ENCODE measurements at places on chromosomes 1 and 21. TPM values are rescaled to one million over a fixed set of nuclear protein-coding genes. Genes with fewer than 3 reads are reported as not detected.

DNA sequence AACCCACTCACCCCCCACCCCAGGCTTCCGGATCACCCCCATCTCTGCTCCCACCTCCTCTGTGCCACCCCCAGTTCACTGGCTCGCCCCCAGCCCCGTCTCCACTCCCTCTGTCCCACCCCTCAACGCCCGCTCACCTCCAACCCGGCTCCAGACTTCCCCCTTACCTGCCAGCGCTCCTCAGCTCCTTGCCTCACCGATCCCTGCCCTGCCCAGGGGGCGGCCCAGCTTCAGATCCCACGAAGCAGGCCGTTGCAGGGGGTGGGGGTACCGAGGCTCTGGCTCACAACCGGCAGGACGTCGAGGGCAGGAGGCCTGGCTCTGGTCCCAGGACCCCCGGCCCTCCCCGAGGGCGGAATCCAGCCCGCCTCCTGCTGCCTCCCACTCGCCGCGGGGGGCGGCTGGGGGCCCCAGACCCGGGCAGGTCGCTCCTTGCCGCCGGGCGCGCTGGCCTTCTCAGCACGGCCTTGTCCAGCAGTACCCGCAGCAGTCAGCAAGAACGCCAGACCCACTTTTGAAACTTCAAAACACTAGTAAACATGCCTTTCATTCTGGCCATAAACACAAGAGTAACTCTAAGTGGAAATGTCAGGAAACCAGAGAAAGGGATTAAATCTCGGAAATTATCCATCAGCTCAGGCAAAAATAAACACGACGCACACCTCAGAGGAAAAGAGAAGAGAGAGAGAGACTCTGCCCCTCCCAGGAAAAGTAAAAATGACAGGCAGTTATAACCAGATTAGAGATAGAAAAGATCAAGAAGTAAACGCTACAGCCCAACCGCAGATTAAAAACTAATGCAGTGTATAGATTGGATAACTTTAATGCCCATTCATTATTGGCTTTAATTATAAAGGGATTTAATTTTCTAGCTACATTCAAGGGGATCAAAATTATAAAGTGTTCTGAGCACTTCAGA lies 1.0 kb upstream of the FAM89A start:
- no peak overlapping the region for H3K27ac ChIP-seq
- H3K27me3 ChIP-seq: no peaks in the 10 kb centered on the region
- no peaks in the 10 kb centered on the region for H3K36me3 ChIP-seq
- DNase-seq: no peak
- H3K4me1 ChIP-seq: peaks cover 28% of the 10 kb centered on the region
- peak overlapping the region; percentile 66 for H3K4me3 ChIP-seq

DNA sequence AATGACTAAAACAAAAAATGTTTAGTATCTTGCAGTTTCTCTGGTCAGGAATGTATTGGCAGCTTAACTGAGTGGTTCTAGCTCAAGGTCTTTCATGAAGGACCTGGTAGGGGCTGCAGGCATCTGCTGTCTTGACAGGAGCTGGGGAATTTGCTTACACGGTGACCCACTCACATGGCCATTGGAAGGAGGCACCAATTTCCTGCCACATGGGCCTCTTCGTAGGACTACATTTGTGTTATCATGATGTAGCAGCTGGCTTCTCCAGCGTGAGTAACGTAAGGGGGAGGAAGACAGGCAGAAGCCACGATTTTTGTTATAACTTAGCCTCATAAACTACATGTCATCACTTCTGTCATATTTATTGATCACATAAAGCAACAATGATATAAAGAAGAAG lies 376.3 kb downstream of the AMY1C start:
- no peaks in the 10 kb centered on the region for H3K36me3 ChIP-seq
- no peaks in the 10 kb centered on the region for H3K27me3 ChIP-seq
- DNase-seq: no peak
- H3K4me1 ChIP-seq: no peaks in the 10 kb centered on the region

DNA sequence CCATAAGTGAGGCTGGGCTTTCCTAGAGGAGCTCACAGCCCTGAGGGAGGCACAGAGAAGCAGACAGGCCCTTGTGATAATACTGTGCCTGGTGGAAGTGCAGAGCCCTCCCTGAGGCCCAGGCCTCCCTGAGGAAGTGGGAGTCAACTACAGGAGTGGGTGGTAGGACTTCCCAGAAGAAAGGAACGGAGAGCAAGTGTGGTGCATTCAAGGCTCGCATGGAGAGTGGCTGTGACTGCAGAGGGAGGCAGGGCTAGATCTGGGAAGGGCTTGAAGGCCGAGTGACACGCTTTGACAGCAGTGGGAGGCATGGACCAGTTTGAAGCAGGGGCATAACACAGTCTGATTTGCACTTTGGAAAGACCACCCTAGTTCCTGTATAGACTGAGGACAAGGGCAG lies 37.3 kb downstream of the AZIN2 start:
- H3K27me3 ChIP-seq: no peaks in the 10 kb centered on the region
- no peaks in the 10 kb centered on the region for H3K4me1 ChIP-seq
- no peak overlapping the region for H3K4me3 ChIP-seq
- no peak overlapping the region for H3K27ac ChIP-seq
- DNase-seq: no peak
- H3K36me3 ChIP-seq: no peaks in the 10 kb centered on the region

GRCh38 chr1:193705554-193705981 lies 519.2 kb upstream of the B3GALT2 start:
- no peaks in the 10 kb centered on the region for H3K4me1 ChIP-seq
- H3K27ac ChIP-seq: no peak overlapping the region
- H3K4me3 ChIP-seq: no peak overlapping the region
- no peak for DNase-seq
- H3K36me3 ChIP-seq: no peaks in the 10 kb centered on the region

GRCh38 chr21:35575280-35575915 lies 484.9 kb downstream of the SETD4 start:
- no peaks in the 10 kb centered on the region for H3K4me1 ChIP-seq
- no peak overlapping the region for H3K27ac ChIP-seq
- no peak overlapping the region for H3K4me3 ChIP-seq
- no peaks in the 10 kb centered on the region for H3K27me3 ChIP-seq
- no peaks in the 10 kb centered on the region for H3K36me3 ChIP-seq

DNA sequence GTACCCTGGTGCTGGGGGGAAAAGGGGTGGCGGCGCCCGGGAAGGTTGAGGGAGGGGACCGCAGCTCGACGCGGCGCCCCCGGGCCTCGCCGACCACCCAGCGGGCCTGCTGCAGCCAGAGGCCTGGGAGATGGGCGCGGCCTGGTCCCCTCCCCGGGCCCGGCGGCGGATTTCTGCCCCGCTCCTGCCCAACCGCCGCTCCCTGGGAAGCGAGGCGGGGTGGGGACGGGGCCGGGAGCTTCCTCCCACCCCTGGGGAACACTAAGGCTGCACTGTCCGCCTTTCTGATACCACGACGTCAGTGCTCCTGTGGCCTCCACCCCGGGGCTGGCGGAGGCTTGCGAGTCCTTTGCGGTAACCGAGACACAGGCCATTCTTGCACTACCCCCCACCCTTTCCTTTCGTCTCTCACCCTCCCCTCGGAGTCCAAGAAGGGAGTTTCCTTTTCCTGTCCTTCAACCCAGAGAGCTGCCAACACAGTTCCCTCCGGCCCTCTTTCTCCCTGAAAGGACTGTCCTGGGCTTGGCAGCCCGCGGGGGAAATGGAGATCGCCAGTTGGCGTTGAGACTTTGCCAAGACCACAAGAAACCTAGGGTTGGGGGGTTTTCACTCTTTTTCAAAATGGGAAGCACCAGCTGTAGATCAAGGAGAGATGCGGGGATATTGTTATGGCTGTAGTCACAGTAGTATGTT lies 742 bp downstream of the SH3GLB1 start:
- DNase-seq: peak; percentile 53
- peak overlapping the region; percentile 90 for H3K27ac ChIP-seq
- H3K36me3 ChIP-seq: no peaks in the 10 kb centered on the region
- peaks cover 32% of the 10 kb centered on the region for H3K4me1 ChIP-seq

- no peaks in the 10 kb centered on the region for H3K36me3 ChIP-seq
- no peaks in the 10 kb centered on the region for H3K27me3 ChIP-seq
- no peak for DNase-seq
- H3K27ac ChIP-seq: no peak overlapping the region
- no peaks in the 10 kb centered on the region for H3K4me1 ChIP-seq
- H3K4me3 ChIP-seq: no peak overlapping the region
Measured at GRCh38 chr1:86105533-86105866, 51.1 kb downstream of the COL24A1 start.

- no peak overlapping the region for H3K27ac ChIP-seq
- H3K4me1 ChIP-seq: peaks cover 16% of the 10 kb centered on the region
- DNase-seq: no peak
- no peaks in the 10 kb centered on the region for H3K27me3 ChIP-seq
- H3K36me3 ChIP-seq: no peaks in the 10 kb centered on the region
Measured at GRCh38 chr1:117569856-117570255, 36.0 kb upstream of the TENT5C start.

- no peak for DNase-seq
- H3K36me3 ChIP-seq: no peaks in the 10 kb centered on the region
- no peaks in the 10 kb centered on the region for H3K27me3 ChIP-seq
- no peak overlapping the region for H3K27ac ChIP-seq
- no peak overlapping the region for H3K4me3 ChIP-seq
Measured at GRCh38 chr21:43602266-43603232, 56.7 kb downstream of the HSF2BP start.

DNA sequence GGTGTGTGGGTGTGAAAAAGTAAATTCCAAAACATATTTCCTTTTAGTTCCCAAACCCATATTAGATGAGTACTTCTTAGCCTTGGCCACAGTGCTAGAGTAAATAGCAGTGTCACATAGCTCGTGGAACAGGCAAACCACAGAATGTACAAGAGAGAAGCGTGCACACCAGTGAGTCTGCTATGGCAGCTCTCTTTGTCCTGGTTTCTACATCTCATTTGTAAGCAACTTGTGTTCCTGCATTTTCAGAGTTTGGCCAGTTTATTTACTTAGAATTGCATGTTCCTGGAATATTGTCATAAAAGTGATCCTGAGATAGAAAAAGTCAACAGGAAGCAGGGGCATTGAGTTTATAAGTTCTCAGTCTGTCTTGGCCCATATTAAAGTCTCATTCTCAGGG lies 142.1 kb downstream of the DHRS3 start:
- no peak overlapping the region for H3K4me3 ChIP-seq
- H3K27ac ChIP-seq: peak overlapping the region; percentile 32
- H3K4me1 ChIP-seq: peaks cover 100% of the 10 kb centered on the region
- no peaks in the 10 kb centered on the region for H3K27me3 ChIP-seq
- no peak for DNase-seq

GRCh38 chr1:106290805-106291501 lies 765.5 kb upstream of the PRMT6 start:
- no peak overlapping the region for H3K4me3 ChIP-seq
- H3K27me3 ChIP-seq: no peaks in the 10 kb centered on the region
- no peak overlapping the region for H3K27ac ChIP-seq
- H3K36me3 ChIP-seq: no peaks in the 10 kb centered on the region

DNA sequence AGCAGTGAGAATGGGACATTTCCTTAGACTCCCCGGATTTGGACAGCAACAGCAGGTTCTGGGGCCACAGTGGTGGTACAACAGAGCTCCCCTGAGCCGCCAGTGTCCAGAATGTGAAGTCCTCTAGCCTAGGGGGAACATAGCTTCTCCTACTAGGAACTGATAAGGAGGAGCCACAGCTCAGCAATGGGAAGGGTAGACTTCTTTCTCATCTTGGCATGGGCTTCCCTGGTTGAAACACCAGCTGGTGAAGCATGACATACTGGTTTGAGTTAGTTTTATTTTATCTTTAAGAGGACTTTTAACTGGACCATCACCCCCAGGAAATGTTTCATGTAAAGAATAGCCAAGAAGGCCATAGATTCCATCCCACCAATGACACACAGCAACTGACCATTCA lies 68.4 kb downstream of the KCNJ15 start:
- peaks cover 21% of the 10 kb centered on the region for H3K4me1 ChIP-seq
- no peaks in the 10 kb centered on the region for H3K36me3 ChIP-seq
- H3K4me3 ChIP-seq: no peak overlapping the region
- no peaks in the 10 kb centered on the region for H3K27me3 ChIP-seq

DNA sequence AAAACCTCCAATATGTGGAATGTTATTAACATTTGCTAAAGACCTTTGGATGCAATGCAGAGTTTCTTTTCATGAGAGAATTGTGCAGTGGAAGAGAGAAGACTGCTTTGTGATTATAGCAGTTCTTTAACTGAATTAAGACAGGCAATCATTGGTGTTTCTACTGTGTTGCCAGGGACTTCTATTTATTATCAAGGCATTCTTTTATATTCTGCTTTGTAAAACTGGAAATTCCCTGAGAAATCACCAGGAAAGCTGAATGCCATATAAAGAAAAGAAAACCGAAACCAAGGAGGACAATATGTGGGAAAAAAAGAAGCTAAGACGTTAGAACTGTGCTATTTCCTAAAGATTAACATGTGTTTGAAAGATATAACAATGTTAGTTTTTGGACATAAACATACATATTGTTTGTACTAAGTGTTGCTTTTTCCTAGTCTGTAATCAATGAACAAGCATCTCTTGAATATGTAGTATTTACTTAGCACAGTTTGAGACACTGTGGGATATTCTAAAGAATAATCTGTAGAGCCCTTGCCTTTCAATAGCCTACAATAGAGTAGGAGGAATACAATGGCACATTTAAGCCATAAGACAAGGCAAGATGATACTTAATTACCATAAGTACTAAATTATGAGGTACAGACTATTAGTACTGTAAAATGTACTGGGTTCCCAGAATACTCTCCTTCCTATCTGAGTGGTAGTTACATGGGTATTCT lies 47.1 kb downstream of the EXTL2 start:
- no peak for DNase-seq
- H3K36me3 ChIP-seq: no peaks in the 10 kb centered on the region
- no peak overlapping the region for H3K27ac ChIP-seq
- no peak overlapping the region for H3K4me3 ChIP-seq

- no peaks in the 10 kb centered on the region for H3K27me3 ChIP-seq
- peak overlapping the region; percentile 57 for H3K4me3 ChIP-seq
- H3K36me3 ChIP-seq: peaks cover 6% of the 10 kb centered on the region
- peaks cover 89% of the 10 kb centered on the region for H3K4me1 ChIP-seq
- peak; percentile 86 for DNase-seq
Measured at GRCh38 chr1:198656500-198656932, 17.7 kb downstream of the PTPRC start.

- H3K27ac ChIP-seq: peak overlapping the region; percentile 59
- H3K4me1 ChIP-seq: peaks cover 12% of the 10 kb centered on the region
- no peaks in the 10 kb centered on the region for H3K36me3 ChIP-seq
- DNase-seq: peak; percentile 67
- peaks cover 23% of the 10 kb centered on the region for H3K27me3 ChIP-seq
Measured at GRCh38 chr1:90850898-90851710, 134.0 kb upstream of the BARHL2 start.

GRCh38 chr1:29460041-29460610 lies 223.8 kb downstream of the PTPRU start:
- no peaks in the 10 kb centered on the region for H3K27me3 ChIP-seq
- no peaks in the 10 kb centered on the region for H3K4me1 ChIP-seq
- no peaks in the 10 kb centered on the region for H3K36me3 ChIP-seq
- no peak overlapping the region for H3K27ac ChIP-seq
- H3K4me3 ChIP-seq: no peak overlapping the region
- DNase-seq: no peak

Gene ALX3
- total RNA-seq: not detected

Gene SPRR3
- total RNA-seq: not detected

Gene CDCA8
- total RNA-seq: 37.4 TPM

Gene OR14C36
- total RNA-seq: not detected

Gene LEFTY2
- not detected for total RNA-seq

Gene GUCA2A
- total RNA-seq: not detected

Gene LCE2A
- not detected for total RNA-seq

Gene DNAJC6
- total RNA-seq: 5.1 TPM

Gene GBP6
- 0.13 TPM for total RNA-seq

Gene PPFIA4
- 1.5 TPM for total RNA-seq

Gene GOLPH3L
- total RNA-seq: 20.0 TPM

Gene CFAP107
- total RNA-seq: not detected

All from CD8-positive, alpha-beta memory T cell (primary cell).